Upper lobe of right lung (tissue), 1 donor: ENCODE measurements at places on chromosomes 4 and X. TPM values are rescaled to one million over a fixed set of nuclear protein-coding genes. Genes with fewer than 3 reads are reported as not detected.

The FGD1 gene
- total RNA-seq = 3.7 TPM

The CXXC4 gene
- total RNA-seq = 0.61 TPM

The EDNRA gene
- 28.3 TPM for total RNA-seq

The HPGD gene
- total RNA-seq = 77.2 TPM

The BEX4 gene
- 36.1 TPM for total RNA-seq

The RHOXF2 gene
- total RNA-seq = not detected

The SNCA gene
- 12.1 TPM for total RNA-seq

The GAB3 gene
- 12.9 TPM for total RNA-seq

GRCh38 chr4:181647396-181648147 lies 595.6 kb upstream of the TENM3 start:
- H3K27ac ChIP-seq = no peak overlapping the region
- no peaks in the 10 kb centered on the region for H3K36me3 ChIP-seq
- H3K4me3 ChIP-seq = no peak overlapping the region
- no peak for DNase-seq
- no peaks in the 10 kb centered on the region for H3K4me1 ChIP-seq

- H3K4me3 ChIP-seq = no peak overlapping the region
- DNase-seq = no peak
- H3K27me3 ChIP-seq = no peaks in the 10 kb centered on the region
- H3K27ac ChIP-seq = no peak overlapping the region
These were observed 151.8 kb downstream of the SPATA18 start for GRCh38 chr4:52202931-52203330.

GRCh38 chrX:130418066-130418465 lies 16.3 kb downstream of the RBMX2 start:
- H3K27me3 ChIP-seq = no peaks in the 10 kb centered on the region
- no peak overlapping the region for H3K27ac ChIP-seq
- no peaks in the 10 kb centered on the region for H3K4me1 ChIP-seq
- H3K4me3 ChIP-seq = no peak overlapping the region

- H3K27ac ChIP-seq = no peak overlapping the region
- no peaks in the 10 kb centered on the region for H3K36me3 ChIP-seq
- H3K27me3 ChIP-seq = no peaks in the 10 kb centered on the region
- DNase-seq = no peak
- peaks cover 5% of the 10 kb centered on the region for H3K4me1 ChIP-seq
These were observed 115.5 kb upstream of the FAM9C start for GRCh38 chrX:13159886-13160285.

DNA sequence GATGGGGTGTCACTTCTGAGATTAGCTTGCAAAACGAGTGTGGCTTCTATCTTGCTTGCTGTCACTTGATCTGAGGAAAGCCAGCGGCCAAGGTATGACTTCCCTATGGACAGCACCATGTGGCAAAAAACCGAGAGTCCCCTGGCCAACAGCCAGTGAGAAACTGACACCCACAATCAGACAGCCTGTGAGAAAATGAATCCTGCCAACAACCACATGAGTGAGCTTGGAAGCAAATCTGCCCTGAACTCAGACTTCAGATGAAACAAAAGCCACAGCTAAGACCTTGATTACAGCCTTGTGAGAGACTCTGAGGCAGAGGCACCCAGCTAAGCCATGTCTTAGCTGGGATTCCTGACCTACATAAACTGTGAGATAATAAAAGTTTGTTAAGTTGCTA lies 45.5 kb downstream of the PPP1R2C start:
- H3K27ac ChIP-seq = no peak overlapping the region
- H3K36me3 ChIP-seq = no peaks in the 10 kb centered on the region
- H3K4me1 ChIP-seq = no peaks in the 10 kb centered on the region
- no peaks in the 10 kb centered on the region for H3K27me3 ChIP-seq

GRCh38 chr4:72531768-72532290 lies 37.2 kb downstream of the ADAMTS3 start:
- no peaks in the 10 kb centered on the region for H3K4me1 ChIP-seq
- no peak overlapping the region for H3K27ac ChIP-seq
- H3K27me3 ChIP-seq = no peaks in the 10 kb centered on the region
- DNase-seq = no peak
- H3K4me3 ChIP-seq = no peak overlapping the region
- no peaks in the 10 kb centered on the region for H3K36me3 ChIP-seq

- H3K27me3 ChIP-seq = no peaks in the 10 kb centered on the region
- H3K27ac ChIP-seq = peak overlapping the region; percentile 45
- DNase-seq = no peak
These were observed 58.1 kb downstream of the MAML3 start for GRCh38 chr4:140095694-140096482.

- DNase-seq = no peak
- no peak overlapping the region for H3K27ac ChIP-seq
- no peaks in the 10 kb centered on the region for H3K4me1 ChIP-seq
- no peak overlapping the region for H3K4me3 ChIP-seq
These were observed 218.9 kb downstream of the MID1IP1 start for GRCh38 chrX:39020051-39020669.

GRCh38 chr4:16715482-16715881 lies 183.0 kb downstream of the LDB2 start:
- no peaks in the 10 kb centered on the region for H3K36me3 ChIP-seq
- H3K27me3 ChIP-seq = no peaks in the 10 kb centered on the region
- no peak overlapping the region for H3K4me3 ChIP-seq

DNA sequence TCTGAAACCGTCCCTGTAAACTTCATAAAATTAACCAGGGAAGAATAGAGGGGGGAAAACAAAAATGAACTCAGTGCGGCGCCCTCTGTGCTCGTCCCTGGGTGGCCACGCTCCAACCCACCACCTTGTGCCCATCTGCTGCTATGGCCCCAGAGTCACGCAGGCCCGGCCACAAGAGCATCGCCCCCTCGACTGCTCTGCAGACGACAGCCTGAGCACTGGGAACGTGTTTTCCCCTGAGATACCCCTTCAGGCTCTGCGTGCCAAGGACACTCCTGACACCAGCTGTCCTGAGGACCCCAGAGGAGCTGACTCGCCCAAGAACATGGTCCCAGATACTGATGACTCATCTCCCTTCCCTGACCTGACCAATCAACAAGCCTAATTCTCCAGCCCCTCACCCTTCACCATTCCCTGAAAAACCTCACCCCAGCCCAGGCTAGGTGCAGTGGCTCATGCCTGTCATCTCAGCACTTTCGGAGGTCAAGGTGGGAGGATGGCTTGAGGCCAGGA lies 64.1 kb upstream of the GPR78 start:
- H3K36me3 ChIP-seq = no peaks in the 10 kb centered on the region
- H3K4me1 ChIP-seq = no peaks in the 10 kb centered on the region
- no peak for DNase-seq
- H3K27ac ChIP-seq = no peak overlapping the region
- no peaks in the 10 kb centered on the region for H3K27me3 ChIP-seq
- H3K4me3 ChIP-seq = no peak overlapping the region

GRCh38 chr4:146508229-146508939 lies 13.4 kb downstream of the SLC10A7 start:
- peaks cover 5% of the 10 kb centered on the region for H3K36me3 ChIP-seq
- no peak overlapping the region for H3K4me3 ChIP-seq
- H3K27ac ChIP-seq = no peak overlapping the region
- no peak for DNase-seq
- no peaks in the 10 kb centered on the region for H3K4me1 ChIP-seq

DNA sequence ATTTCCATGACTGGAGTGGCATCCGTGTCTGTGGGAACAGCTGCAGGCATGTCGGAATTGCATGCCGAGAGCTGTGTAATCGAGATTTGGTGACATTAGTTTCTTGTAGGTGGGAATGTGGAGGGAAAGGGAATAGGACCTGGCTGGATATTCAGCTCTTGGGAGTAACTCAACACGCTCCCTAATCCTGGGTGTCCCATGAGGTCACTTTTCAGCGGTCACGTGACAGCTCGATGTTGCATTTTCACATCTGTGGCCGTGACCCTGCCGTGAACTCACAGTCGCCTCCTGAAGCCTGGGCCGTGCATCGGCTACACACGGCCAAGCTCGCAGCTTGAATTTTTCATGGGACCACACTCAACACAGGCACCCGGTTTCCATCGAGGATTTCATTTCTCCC lies 25.8 kb upstream of the PSAPL1 start:
- no peak overlapping the region for H3K4me3 ChIP-seq
- H3K27ac ChIP-seq = no peak overlapping the region
- H3K4me1 ChIP-seq = no peaks in the 10 kb centered on the region
- H3K36me3 ChIP-seq = no peaks in the 10 kb centered on the region

DNA sequence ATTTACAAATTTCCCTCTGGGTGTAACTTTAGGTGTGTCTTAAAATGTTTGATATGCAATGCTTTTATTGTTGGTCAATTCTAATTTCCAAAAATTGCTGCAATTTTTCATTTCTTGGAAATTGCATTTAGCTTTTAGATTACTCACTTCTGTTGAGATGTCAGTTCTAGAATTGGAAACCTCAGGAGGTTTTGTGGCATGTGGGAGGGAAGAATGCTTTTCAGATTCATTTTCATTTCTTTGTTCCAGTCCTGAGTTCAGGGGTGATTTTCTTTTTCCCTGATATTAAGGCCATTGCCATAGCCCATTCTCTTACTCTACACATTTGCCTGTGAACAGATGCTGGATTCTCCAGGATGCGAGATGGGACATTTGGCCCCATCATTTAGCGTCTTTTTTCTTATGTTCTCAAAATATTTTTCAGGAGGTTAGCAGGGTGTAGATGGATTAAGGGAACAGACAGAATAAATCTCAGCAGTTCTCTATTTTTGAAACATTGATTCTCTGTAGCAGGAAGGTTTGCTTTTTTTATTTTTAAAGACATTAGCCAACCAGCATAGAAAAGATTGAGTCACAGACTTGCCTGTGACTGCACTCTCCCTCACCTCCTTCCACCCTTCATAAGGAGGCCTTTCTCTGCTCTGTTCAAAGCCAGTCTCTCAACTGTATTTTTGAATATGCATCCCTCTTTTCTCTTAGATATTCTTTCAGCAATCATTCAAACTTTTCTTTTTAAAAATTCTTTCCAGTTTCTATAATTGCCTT lies 238.4 kb upstream of the ANXA3 start:
- H3K27ac ChIP-seq = no peak overlapping the region
- DNase-seq = no peak
- no peaks in the 10 kb centered on the region for H3K27me3 ChIP-seq
- H3K4me3 ChIP-seq = no peak overlapping the region
- no peaks in the 10 kb centered on the region for H3K4me1 ChIP-seq

GRCh38 chr4:3679851-3680311 lies 86.3 kb upstream of the ADRA2C start:
- H3K4me1 ChIP-seq = no peaks in the 10 kb centered on the region
- H3K27ac ChIP-seq = no peak overlapping the region
- H3K4me3 ChIP-seq = no peak overlapping the region
- no peaks in the 10 kb centered on the region for H3K36me3 ChIP-seq
- no peaks in the 10 kb centered on the region for H3K27me3 ChIP-seq

GRCh38 chr4:835148-836002 lies 9.4 kb upstream of the CPLX1 start:
- H3K36me3 ChIP-seq = no peaks in the 10 kb centered on the region
- no peak overlapping the region for H3K4me3 ChIP-seq
- no peaks in the 10 kb centered on the region for H3K4me1 ChIP-seq
- H3K27ac ChIP-seq = no peak overlapping the region

DNA sequence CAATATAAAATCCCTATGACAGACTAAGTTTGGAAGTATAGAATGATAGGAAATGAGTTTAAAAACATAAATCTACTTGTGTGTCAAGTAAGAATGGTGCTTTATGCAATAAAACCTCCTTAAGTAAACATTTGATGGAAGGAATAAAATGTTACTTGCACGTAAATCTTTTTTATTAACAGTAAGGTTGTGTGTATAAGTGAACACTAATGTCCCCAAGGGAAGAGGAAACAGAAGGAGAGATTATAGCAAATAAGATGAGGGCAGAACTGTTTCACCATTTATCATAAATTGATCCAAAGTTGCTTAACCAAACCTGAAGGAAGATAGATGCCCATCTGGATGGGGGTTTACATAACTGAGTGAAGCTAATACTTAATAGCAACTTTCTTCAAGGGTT lies 86.8 kb downstream of the FRMPD4 start:
- no peak overlapping the region for H3K4me3 ChIP-seq
- DNase-seq = no peak
- H3K36me3 ChIP-seq = no peaks in the 10 kb centered on the region
- H3K27me3 ChIP-seq = no peaks in the 10 kb centered on the region
- H3K4me1 ChIP-seq = no peaks in the 10 kb centered on the region

DNA sequence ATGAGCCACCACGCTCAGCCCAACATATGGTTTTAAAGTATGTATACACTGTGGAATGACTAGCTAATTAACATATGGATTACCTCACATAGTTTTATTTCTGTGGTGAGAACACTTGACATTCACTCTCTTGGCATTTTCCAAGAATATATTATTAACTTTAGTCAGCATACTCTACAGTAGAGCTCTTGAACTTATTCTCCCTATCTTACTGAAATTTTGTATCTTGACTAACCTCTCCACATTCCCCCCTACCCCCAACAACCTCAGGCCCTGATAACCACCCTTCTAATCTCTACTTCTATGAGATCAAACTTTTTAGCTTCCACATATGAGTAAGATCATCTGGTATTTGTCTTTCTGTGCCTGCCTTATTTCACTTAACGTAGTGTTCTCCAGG lies 38.6 kb upstream of the AGA start:
- no peaks in the 10 kb centered on the region for H3K27me3 ChIP-seq
- DNase-seq = no peak
- H3K36me3 ChIP-seq = no peaks in the 10 kb centered on the region
- H3K27ac ChIP-seq = no peak overlapping the region
- no peaks in the 10 kb centered on the region for H3K4me1 ChIP-seq
- H3K4me3 ChIP-seq = no peak overlapping the region

DNA sequence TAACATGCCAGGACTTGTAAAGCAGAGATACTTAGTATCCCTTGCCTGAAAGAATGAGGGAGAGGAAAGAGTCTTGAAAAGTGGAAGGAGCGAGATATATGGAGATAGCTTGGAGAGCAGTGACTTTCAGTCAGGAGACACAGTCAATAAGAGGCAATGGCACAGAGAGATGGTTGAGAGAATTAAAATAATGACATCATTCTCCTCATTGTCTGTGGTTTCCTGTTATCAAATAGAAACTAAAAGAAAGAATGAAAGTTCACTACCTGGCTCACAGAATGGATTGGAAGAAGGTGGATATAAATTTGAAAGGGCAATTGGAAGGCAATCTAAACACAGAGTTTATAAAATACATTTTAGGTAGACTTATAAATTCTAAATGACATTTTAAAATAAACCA lies 760.2 kb upstream of the AADAT start:
- no peak for DNase-seq
- H3K27me3 ChIP-seq = no peaks in the 10 kb centered on the region
- H3K27ac ChIP-seq = no peak overlapping the region
- H3K4me3 ChIP-seq = no peak overlapping the region
- no peaks in the 10 kb centered on the region for H3K36me3 ChIP-seq
- H3K4me1 ChIP-seq = no peaks in the 10 kb centered on the region

DNA sequence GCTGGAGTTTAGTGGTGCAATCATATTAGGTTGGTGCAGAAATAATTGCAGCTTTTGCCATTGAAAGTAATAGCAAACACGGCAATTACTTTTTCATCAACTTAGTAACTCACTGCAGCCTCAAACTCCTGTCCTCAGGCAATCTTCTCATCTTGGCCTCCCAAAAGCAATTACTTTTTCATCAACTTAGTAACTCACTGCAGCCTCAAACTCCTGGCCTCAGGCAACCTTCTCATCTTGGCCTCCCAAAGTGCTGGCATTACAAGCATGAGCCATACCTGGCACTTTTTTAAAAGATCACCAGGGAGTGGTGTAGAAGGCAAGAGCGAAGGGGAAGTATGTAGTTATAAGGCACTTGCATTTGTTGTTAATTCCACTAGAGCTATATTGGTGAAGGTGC lies 491.1 kb upstream of the ADGRL3 start:
- H3K36me3 ChIP-seq = no peaks in the 10 kb centered on the region
- no peak for DNase-seq
- H3K27me3 ChIP-seq = no peaks in the 10 kb centered on the region
- H3K27ac ChIP-seq = no peak overlapping the region
- H3K4me3 ChIP-seq = no peak overlapping the region
